Stimulated activated CD8-positive, alpha-beta memory T cell treated with anti-CD3 and anti-CD28 coated beads, Interleukin-4, amount 100 ng/mL, for 4 hours (primary cell): ENCODE measurements at places on chromosomes 2 and 18.

- DNase-seq = no peak
Measured at GRCh38 chr2:186918495-186918894, 69.5 kb upstream of the ZSWIM2 start.

- no peak for DNase-seq
Measured at GRCh38 chr18:75500545-75500944, 73.0 kb upstream of the SMIM21 start.

- no peak for DNase-seq
Measured at GRCh38 chr2:100682536-100682935, 119.7 kb downstream of the PDCL3 start.

DNA sequence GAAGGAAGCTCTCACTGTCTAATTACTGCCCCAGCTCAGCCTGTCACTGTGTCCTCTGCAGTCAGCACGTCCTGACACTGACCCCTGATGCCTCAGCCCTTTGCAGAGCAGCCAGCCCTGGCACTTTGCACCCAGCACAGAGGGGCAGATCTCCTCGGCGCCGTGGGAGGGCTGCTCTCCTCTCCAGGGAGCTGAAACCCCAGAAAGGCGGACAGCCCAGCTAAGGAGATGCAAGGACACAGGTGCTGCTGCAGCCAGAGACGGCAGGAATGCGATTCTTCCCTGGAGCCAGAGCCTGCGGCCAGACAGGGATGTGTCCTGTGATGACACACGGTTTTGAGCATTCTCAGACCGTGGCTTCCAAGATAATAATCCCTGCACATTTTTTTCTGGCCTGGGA lies 34.5 kb upstream of the SIX3 start:
- no peak for DNase-seq

DNA sequence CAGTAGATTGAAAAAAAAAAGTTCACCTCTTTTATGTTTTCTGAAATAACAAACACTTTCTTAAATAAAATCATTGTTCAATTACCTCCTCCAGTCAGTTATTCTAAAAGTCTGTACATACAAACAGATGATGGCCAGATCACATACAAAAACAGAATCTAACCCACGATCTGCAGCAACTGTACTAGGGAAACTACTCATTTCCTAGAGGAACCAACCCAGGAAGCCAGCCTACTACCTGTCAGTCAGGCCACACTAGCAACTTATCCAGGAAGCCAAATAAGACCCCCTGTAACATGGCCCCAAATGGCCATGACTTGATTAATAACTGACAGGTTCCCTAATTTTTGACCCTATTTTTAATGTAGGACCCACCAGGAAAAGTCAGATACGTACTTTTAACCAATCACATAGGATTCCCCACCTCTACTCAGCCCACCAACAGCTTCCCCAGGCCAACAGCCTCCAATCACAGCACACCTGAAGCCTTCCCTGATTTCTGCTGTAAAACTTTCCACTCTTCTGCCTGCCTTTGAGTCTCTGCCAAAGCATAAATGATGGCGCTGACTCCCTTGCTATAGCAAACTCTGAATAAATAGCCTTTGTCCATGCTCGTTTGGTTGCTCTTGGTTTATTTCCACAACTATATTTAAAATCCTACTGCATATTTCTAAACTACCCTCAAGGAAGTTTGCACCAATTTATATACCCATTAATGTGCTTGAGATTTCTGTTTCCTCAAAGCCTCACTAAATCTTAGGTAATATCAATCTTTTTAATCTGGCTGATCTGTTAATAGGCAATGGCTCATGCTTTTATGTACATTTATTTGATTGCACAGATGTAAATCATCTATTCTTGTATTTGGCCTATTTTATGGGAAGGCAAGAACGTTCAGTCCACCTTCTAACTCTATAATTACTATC lies 486.4 kb downstream of the FBXO15 start:
- DNase-seq = no peak
